SK-N-DZ (cell line): ENCODE measurements at places on chromosomes 12 and 14.

- DNase-seq = no peak
These were observed 74.1 kb downstream of the KIF26A start for GRCh38 chr14:104212206-104213095.

GRCh38 chr14:73743431-73743931, 29.3 kb upstream of the PNMA1 start:
- DNase-seq = no peak

GRCh38 chr12:52156757-52157565, 34.9 kb downstream of the KRT80 start:
- peak; percentile 58 for DNase-seq

DNA sequence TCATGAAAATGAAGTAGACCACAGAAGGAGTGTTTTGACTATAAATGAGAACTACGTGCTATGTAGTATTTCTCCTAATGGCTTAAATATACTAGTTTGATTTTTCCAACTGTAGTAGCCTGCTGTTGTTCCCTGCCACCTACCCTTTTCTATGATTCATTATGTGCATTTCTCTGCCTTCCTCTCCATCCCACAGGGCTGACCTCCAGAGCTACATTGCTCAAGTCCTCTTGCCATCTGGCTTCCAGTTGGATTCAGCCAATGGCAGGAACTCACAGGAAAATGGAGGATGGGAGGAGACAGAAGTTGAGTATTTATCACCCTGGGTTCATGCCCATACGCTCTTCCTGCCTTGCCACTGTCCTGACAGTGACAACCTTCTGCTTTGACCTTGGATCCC, 515.3 kb downstream of the SOX5 start:
- DNase-seq = no peak

DNA sequence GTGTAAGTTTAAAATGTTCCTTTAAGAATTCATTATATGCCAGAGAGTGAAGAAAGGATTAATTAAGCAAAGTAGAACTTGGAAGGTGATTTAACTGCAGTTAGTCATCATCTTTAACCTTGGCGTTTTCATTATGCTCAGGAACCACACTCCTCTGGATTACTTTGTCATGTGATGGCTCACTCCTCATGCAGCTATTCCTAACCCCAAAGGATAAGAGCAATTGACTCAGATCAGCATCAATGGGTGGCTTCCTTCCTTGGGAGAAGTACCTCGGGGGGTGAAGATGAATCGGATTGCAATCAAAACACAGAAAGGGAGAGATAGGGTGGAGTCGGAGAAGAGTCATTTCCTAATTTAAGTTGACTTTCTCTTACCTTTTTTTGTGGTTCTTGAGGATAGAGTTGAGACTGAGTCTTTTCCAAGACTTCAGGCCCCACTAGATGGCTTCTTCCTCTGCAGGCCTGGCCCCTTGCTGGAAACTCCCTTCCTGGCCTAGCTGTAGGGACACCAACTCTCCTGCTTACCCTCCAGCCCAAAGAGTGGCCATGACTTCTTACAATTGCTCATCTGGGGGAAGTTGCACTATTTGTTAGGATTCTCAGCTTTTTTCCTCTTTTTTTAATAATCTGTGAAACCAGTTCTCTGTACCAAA, 238.6 kb upstream of the DDHD1 start:
- DNase-seq = no peak
